ENCODE measurements at places on chromosomes 6 and 20.

DNA sequence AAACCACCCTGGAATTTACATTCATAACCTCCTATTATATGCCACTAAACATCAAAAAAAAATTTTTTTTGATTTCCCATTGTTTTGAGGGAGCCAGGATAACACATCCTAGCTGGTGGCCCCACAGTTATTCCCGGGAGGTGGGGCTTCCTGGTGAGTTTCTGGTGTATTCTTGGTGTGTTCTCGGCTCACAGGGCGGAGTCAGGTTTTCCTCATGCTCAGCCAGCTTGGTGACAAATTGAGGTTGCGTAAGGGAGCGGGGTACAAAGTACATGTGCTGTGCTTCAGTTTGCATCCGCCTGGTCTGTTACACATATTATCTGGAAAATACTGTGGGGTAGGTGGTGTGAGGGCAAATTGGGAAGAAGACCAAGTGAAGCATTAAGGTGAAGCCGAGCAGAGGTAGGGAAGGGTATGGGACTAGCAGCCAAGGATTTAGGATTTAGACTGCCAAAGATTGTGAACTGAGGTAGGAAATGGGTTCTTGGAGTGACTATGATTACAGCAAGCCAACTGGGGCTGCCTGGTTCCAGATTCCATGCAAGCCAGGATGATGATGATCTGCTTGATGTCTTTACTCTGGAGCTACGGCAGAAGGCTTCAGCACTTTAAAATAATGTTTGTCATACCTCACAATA lies 46.2 kb upstream of the EEF1A1 start:
- peak; percentile 91 for DNase-seq

DNA sequence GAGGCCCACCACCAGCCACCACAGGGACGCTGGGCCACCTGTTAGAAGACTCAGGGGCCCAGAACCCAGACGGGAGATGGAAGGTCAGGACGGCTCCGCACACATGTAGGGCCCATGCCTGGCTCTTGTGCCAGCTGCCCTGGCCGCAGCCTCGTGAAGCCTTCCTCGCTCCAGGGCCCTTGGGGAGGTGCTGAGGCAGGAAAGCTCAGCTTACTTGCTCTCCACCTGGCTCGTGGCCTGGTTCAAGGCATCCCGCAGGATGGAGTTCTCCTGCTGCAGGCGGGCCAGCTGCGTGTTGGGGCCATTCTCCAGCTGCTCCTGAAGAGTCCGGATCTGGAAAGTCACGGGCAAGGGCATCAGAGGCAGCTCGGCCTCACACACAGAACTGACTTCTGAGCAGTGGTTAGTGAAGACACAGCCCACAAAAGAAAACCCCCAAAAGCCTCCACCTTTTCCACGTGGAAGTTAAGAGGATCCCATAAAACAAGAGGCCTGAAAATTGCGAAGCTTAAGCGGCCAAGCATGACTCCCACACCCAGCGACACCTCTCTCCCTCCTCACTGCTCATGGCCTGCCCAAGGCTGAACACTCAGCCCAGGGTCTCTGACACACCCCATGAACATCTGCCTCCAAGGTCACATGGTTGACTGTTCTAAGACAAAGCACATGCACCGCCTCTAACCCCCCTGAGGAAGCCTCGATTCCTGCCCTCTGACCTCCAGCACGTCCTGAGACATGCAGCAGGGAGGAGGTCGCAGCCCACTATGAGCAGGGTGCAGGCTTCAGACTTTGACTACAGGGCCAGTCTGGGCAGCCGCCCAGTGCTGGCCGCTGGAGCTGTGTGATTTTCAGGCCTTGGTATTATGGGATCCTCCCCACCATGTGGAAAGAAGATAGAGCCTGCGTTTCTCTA lies 46.5 kb downstream of the RRBP1 start:
- no peak for DNase-seq

DNA sequence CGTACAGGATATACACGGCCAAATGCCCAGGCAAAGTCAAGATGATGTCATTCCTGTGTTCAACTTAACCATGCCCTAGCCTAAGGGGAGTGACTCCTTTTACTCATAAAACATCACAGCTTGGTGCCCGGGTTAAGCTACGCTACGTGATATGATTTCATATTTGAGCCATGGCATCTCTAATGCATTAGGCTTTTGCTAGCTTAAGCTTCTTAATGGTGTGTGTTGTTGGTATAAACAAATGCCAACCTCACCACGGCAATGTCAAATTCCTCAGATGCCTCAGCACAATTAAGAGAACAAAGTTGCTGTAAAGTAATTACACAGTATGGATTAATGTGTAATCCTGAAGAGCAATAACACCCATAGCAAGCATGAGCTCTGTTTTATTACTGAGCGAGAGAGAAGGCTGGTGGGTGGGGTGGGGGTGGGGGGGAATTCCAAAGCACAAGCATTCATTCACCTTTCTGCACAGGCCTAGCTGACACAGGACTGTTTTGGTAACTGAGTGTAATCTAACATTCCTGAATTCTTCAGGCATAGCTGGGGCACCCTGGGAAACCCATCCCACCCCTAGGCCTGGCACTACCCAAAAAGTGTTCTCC lies 44.7 kb upstream of the CNKSR3 start:
- peak; percentile 61 for DNase-seq

DNA sequence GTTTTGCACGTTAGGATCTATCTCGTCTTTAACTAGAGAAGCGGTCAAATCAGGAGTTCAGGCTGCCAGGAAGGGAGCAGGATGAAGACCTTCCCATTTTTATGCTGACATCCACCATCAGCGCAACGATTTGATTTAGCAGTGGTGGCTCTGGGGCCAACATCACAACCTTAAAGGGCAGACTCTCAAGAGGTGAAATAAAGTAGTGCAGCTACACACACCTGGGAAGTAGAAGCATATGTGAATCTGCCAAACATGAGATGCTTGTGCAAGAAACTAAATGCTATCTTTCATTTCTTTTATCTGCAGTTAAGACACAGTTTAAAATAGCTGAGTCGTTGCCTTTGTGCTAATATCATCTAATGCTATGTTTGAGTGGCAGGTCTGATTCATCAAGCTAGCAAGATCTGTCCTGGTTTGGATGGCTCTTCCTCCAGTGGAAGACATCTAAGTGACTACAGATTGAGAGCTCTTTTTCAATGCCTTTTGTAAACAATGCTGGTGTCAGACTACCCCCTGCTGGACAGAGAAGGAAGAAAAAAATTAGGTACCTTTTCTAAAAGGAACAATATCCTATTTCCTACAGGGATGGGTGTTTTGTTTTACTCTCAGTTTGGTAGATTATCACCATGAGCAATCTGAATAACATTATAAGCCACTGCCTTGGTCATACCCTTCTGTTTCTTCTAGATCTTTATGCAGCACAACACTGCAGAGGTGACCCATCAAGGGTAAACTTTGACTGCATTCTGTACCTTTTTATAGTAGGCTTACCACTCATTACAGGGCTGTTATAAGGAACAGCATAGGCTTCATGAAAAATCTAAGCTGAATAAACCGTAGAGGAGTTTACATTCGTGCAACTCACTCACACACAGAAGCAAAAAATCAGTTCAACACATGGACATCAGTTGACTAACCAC lies 171.6 kb upstream of the FBXL4 start:
- DNase-seq: peak; percentile 7

DNA sequence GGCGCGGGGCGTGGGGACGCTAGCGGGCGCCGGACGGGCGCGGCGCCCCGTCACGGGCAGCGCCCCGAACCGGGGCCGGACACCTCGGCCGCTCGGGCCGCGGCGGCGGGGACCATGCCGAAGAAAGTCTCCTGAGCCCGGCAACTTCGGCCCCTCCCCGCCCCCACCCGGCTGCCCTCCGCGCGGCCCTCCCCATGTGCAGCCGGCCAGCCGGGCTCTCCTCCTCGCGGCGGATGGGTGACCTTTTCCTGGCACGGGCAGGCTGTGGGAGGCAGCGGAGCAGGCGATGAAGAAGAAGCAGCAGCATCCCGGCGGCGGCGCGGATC lies 278 bp downstream of the UST start:
- DNase-seq: peak; percentile 14

DNA sequence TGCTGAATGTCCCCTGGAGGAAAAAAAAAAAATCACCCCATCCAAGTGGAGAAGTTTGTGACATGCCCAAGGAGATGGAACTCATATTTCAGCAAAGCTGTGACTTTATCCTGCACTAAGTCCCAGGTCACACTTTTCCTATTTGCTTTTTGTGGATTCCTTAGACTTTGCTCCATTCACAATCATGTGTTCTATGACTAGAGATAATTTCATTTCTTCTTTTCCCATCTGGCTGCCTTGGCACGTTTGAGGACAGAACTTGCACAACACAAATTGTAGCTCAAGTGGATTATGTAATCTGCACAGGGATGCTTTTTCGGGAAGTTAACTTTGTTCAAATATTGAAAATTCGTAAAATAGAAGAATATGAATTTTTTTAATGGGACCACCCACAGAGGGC lies 100.7 kb upstream of the PTPN1 start:
- DNase-seq: no peak

DNA sequence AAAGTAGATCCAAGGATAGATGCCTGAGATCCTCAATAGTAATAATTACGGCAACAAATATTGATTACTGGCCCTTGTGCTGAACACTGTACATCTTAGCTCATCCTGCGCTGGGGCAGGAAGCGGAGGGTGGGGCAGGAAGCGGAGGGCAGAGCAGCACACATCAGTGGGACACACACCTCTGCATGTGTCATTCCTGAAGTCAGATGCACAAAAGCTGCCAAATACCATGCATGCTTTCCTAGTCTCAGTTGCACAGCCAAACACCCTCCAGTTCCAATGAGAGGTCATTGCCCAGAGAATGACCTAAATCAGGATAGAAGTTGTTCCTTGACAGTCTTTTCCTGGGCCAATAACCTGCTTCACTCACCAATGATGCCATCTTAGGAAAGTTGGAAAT lies 74.4 kb upstream of the FOXC1 start:
- DNase-seq: no peak

DNA sequence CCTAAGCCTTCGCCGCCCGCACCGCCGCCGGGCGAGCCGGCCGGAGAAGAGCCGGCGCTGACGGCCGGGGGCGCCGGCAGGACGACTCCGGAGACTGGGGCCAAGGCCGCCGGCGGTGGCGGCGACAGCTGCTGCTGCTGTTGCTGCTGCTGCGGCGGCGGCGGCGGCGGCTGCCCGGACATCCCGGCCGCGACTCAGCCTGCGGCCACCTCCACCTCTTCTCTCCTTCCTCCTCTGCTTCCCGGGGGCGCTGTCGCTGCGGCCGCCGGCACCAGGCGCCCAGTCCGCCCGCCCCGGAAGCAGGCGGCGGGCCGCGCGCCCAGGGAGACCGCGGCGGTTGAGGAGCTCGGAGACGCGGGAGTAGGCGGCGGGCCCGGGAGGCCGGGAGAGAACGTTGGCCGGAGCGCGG lies 307 bp downstream of the RANBP9 start:
- DNase-seq: no peak

- no peak for DNase-seq
Measured at GRCh38 chr6:20402092-20402341, 338 bp downstream of the E2F3 start.

DNA sequence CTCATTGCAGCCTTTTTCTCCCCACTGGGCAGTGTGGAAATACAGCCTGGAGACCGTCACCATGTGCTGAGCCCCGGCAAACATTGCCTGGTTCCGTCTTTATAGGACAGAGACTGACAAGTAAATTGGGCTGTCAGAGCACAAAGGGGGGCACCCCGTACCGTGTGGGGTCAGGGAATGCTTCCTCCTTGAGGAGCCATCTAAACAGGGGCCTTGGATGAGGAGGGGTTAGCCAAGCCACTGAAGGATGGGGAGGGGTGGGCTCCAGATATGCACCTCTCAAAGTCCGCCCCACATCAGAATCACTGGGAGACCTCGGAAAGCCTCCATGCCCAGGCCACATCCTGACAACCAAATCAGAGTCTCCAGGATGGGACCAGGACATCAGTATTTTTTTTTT lies 73.9 kb downstream of the NFATC2 start:
- DNase-seq: no peak

- no peak for DNase-seq
Measured at GRCh38 chr20:11867291-11867919, 50.3 kb upstream of the BTBD3 start.

- no peak for DNase-seq
Measured at GRCh38 chr20:59318201-59318790, 17.9 kb downstream of the EDN3 start.

- no peak for DNase-seq
Measured at GRCh38 chr6:80689716-80690395, 583.4 kb downstream of the BCKDHB start.

DNA sequence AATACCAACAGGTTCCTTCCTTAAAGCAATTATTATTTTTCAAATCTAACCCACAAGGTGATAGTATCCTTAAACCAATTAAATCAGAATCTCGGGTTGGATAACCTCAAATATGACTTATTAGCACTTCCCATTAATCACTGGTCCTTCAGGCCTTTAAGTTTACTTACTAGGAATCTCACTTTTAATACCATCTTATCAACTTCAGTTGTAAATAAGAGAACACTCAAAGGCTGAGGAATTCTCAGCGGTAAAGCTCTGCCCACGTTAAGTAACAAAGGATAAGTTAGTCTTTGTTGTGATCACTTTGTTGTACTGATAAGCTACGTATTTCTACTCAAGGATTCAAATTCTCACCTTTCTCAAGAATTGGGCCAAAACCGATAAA lies 82.0 kb downstream of the OR2B2 start:
- no peak for DNase-seq

DNA sequence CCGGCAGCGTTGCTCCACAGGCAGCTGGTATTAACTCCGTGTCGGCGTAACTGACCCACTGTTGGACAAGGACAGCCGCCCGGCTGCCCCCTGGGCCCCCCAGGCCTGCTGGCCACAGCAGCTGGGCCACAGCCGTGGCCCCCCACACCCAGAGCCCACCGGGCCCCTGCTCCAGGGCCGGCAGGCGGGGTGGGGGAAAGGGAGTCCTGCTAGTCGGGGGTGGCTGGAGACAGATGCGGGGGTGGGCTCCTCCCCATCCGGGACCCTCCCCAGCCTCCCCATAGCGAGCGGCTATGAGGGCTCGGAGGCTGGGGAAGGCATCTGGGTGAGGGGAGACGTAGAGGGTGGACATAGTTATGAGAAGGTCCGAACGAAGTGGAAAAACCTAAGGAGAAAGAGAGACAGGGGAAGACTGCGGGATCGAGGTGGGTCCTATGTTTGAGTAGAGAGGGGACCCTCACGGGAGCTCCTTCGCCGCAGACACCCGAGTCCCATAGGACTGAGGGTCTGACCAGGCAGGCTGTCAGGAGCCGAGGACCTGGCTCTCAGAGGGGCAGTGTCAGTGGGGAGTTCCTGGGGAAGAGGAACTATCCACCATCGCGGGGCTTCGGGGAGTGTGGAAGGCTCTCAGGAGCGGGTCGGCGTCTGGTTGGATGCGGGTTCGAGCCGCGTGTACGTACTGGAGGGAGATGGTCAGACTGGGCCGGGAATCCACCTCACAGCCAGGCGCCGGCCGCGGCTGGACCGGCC lies 511 bp downstream of the VARS1 start:
- DNase-seq: peak; percentile 25

- DNase-seq: no peak
Measured at GRCh38 chr6:13355043-13355945, 27.0 kb upstream of the TBC1D7 start.

GRCh38 chr20:57663681-57664451 lies 43.6 kb upstream of the ZBP1 start:
- DNase-seq: no peak

DNA sequence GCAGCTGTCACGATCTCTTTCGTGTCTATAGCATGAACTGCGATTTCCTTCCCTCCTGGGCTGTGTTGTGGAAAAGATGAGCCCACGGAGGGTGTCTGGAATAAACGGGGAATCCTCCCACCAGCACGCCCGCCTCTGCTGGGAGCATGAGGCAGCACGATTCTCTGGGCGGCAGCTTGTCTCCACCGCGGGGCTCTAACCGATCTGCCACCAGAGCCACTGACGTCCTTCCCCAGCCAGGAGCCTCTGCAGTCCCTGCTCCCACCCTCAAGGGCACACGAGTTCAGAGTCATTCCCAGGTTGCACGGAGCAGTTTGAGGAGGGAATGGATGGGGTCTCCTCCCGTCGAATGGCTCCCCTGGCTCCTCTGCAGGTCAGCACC lies 197.6 kb downstream of the DLL1 start:
- DNase-seq: no peak

Measured in A549 (cell line).